ENCODE measurements at places on chromosomes 3 and 15.

- no peaks in the 10 kb centered on the region for H3K27me3 ChIP-seq
- H3K4me3 ChIP-seq, result no peak overlapping the region
- DNase-seq, result no peak
Observed at GRCh38 chr3:55723653-55724406, 236.7 kb upstream of the WNT5A start.

- no peak for DNase-seq
- H3K27ac ChIP-seq, result no peak overlapping the region
- no peak overlapping the region for H3K4me3 ChIP-seq
- no peaks in the 10 kb centered on the region for H3K4me1 ChIP-seq
Observed at GRCh38 chr3:66101901-66102300, 63.2 kb upstream of the MAGI1 start.

- no peaks in the 10 kb centered on the region for H3K27me3 ChIP-seq
- DNase-seq, result no peak
- H3K36me3 ChIP-seq, result peaks cover 8% of the 10 kb centered on the region
- H3K4me1 ChIP-seq, result no peaks in the 10 kb centered on the region
Observed at GRCh38 chr15:41010345-41010744, 57.1 kb downstream of the CHAC1 start.

GRCh38 chr3:52356126-52356525, 40.0 kb downstream of the DNAH1 start:
- H3K4me3 ChIP-seq, result no peak overlapping the region
- H3K27ac ChIP-seq, result no peak overlapping the region
- no peak for DNase-seq
- no peaks in the 10 kb centered on the region for H3K27me3 ChIP-seq

DNA sequence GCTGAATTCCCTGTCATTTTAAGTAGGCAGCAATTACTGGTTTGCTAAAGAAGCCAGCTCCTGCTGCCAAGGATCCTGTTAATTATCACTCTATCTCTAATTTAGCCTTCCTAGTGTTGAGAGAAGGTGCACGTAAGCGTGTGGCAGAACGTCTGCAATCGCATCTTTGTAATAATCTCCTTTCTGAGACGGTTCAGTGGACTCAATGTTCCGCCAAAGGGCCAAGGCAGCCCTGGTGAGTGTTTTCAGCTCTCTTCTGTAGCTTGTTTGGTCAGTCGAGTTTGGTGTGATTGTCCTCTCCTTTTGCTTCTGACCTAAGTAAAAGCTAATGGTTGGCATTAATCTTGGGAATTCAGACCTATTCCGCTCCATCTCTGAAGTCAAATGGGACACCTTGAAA, 24.2 kb downstream of the MITF start:
- H3K4me1 ChIP-seq, result peaks cover 59% of the 10 kb centered on the region
- peak overlapping the region; percentile 88 for H3K27ac ChIP-seq
- no peak overlapping the region for H3K4me3 ChIP-seq
- no peak for DNase-seq
- H3K27me3 ChIP-seq, result no peaks in the 10 kb centered on the region

- H3K36me3 ChIP-seq, result no peaks in the 10 kb centered on the region
- peak overlapping the region; percentile 21 for H3K27ac ChIP-seq
- H3K4me1 ChIP-seq, result peaks cover 34% of the 10 kb centered on the region
- H3K4me3 ChIP-seq, result no peak overlapping the region
- H3K27me3 ChIP-seq, result no peaks in the 10 kb centered on the region
- DNase-seq, result peak; percentile 61
Observed at GRCh38 chr3:172675441-172676193, 35.2 kb downstream of the NCEH1 start.

DNA sequence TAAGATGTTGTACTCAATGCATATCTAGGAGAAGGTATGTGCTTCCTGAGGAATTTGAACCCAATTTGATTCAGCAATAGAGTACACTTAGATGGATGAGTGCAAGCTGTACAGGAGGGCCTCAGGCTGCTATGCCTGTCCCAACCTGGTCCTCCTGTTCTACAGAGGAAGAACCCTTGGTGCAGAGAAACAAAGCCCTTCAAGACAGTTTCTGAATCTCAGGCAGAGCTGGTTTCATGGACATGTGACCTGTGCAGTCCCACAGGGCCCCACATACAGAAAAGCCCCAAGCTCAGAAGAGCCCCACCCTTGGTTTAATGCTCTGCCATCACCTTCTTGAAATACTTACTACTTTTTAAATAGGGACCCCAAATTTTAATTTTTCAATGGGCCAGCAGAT, 15.3 kb downstream of the FOXP1 start:
- H3K4me1 ChIP-seq, result no peaks in the 10 kb centered on the region
- no peaks in the 10 kb centered on the region for H3K27me3 ChIP-seq
- H3K27ac ChIP-seq, result no peak overlapping the region

DNA sequence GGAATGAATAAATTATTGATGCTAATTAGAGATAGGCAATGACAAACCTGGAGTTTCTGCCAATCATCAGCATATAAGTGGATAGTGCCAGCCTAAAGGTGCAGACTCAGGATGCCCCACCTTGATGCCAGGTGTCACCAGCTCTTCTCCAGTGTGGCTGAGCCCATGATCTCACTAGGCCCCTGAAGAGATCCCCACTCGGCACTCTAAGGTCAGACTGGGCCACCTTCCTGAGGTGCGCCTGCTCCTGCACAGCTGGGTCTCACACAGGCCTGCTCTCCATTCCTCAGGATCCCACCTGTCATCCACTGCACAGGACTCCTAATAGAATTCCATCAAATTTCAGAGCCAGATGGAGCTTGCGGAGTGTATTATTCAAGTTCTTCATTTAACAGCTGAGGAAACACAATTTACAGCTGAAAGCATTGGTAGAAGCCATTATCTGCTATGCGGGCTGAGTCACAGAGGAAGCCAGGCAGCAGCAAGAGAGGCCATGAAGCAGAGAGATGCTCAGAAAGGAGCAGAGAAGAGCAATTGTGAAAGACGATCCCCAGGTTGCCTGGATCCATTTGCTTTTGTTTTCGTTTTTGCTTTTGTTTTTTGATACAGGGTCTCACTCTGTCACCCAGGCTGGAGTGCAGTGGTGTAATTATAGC, 25.1 kb upstream of the FSTL1 start:
- H3K27me3 ChIP-seq, result no peaks in the 10 kb centered on the region
- no peak overlapping the region for H3K4me3 ChIP-seq
- no peaks in the 10 kb centered on the region for H3K36me3 ChIP-seq
- peaks cover 17% of the 10 kb centered on the region for H3K4me1 ChIP-seq

Data from PC-9 (cell line).